ENCODE measurements at places on chromosomes 11 and 22. TPM values are rescaled to one million over a fixed set of nuclear protein-coding genes. Genes with fewer than 3 reads are reported as not detected.

GRCh38 chr22:45130891-45131290, 32.8 kb upstream of the NUP50 start:
- peaks cover 6% of the 10 kb centered on the region for H3K27me3 ChIP-seq
- H3K4me3 ChIP-seq = no peak overlapping the region
- H3K27ac ChIP-seq = no peak overlapping the region
- H3K36me3 ChIP-seq = peaks cover 16% of the 10 kb centered on the region
- H3K4me1 ChIP-seq = no peaks in the 10 kb centered on the region

- no peak overlapping the region for H3K4me3 ChIP-seq
- H3K27me3 ChIP-seq = no peaks in the 10 kb centered on the region
- no peak for DNase-seq
- H3K27ac ChIP-seq = no peak overlapping the region
- peaks cover 2% of the 10 kb centered on the region for H3K36me3 ChIP-seq
Measured at GRCh38 chr11:10611979-10612862, 43.8 kb upstream of the LYVE1 start.

GRCh38 chr22:39488563-39489083, 13.5 kb upstream of the MIEF1 start:
- no peak overlapping the region for H3K4me3 ChIP-seq
- no peak overlapping the region for H3K27ac ChIP-seq
- DNase-seq = no peak
- H3K36me3 ChIP-seq = peaks cover 6% of the 10 kb centered on the region
- H3K27me3 ChIP-seq = no peaks in the 10 kb centered on the region

DNA sequence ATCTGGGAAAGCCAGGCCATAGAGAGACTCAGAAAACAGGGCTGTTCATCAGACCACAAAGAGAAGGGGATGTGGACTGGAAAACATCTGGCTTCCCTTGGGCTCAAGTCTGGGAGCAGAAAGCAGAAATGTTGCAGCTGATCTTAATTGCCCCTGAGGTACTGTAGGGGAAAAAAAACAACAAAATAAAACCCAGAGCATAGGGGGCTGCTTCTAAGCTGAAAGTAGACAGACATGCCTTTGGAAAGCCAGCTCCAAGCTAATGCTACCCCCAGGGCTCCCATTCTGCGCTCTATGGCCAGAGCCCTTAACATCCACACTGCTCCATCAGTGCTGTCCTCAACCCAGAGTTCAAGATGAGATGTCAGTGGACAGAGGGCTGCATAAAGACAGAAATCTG, 2.0 kb upstream of the PACSIN3 start:
- H3K36me3 ChIP-seq = no peaks in the 10 kb centered on the region
- peaks cover 3% of the 10 kb centered on the region for H3K27me3 ChIP-seq
- H3K27ac ChIP-seq = no peak overlapping the region
- no peak for DNase-seq

Gene ROM1
- total RNA-seq = 0.86 TPM

Gene SCN4B
- total RNA-seq = 0.16 TPM

Gene KRTAP5-2
- total RNA-seq = not detected

- peak overlapping the region; percentile 91 for H3K27ac ChIP-seq
- peak overlapping the region; percentile 80 for H3K4me3 ChIP-seq
- no peaks in the 10 kb centered on the region for H3K27me3 ChIP-seq
Measured at GRCh38 chr11:65817312-65817834, 16.4 kb upstream of the SNX32 start.

- H3K27me3 ChIP-seq = peaks cover 2% of the 10 kb centered on the region
- H3K27ac ChIP-seq = no peak overlapping the region
- no peaks in the 10 kb centered on the region for H3K36me3 ChIP-seq
- H3K4me1 ChIP-seq = peaks cover 7% of the 10 kb centered on the region
- no peak overlapping the region for H3K4me3 ChIP-seq
Measured at GRCh38 chr11:112265659-112266409, 5.2 kb upstream of the PLET1 start.

- DNase-seq = no peak
- peak overlapping the region; percentile 52 for H3K4me3 ChIP-seq
- peaks cover 9% of the 10 kb centered on the region for H3K4me1 ChIP-seq
- H3K36me3 ChIP-seq = no peaks in the 10 kb centered on the region
Measured at GRCh38 chr22:45975164-45976161, 1.5 kb downstream of the WNT7B start.

Gene TBX10
- total RNA-seq = not detected

DNA sequence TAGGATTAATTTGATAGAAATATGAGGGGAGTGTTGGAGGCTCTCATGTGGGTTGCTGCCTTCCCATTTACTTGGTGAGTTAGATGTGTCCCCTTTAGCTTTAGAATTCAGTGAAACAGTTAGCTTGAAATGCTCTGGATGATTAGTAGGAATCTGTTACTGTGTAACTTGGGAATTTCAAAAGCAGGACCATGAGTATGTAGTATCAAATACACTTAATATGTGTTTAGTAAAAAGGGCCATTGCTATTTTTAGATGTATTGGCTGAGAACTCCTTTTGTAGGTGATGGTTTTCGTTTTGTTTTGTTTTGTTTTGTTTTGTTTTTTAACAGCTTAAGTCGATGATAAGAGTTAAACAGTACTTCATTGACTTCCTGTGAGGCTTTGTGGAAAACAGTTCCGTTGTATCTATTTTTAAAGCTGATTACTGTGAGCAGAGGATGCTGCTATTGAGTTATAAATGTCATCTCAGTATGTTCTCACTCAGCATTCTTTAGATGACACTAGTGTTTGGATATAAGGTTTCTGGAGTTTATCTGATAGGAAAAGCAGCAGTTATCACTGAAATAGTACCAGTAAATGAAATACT, 53.5 kb downstream of the MCAM start:
- DNase-seq = no peak
- peaks cover 6% of the 10 kb centered on the region for H3K4me1 ChIP-seq
- H3K36me3 ChIP-seq = no peaks in the 10 kb centered on the region

Gene HIKESHI
- total RNA-seq = 50.8 TPM

Gene EMID1
- total RNA-seq = 18.9 TPM

DNA sequence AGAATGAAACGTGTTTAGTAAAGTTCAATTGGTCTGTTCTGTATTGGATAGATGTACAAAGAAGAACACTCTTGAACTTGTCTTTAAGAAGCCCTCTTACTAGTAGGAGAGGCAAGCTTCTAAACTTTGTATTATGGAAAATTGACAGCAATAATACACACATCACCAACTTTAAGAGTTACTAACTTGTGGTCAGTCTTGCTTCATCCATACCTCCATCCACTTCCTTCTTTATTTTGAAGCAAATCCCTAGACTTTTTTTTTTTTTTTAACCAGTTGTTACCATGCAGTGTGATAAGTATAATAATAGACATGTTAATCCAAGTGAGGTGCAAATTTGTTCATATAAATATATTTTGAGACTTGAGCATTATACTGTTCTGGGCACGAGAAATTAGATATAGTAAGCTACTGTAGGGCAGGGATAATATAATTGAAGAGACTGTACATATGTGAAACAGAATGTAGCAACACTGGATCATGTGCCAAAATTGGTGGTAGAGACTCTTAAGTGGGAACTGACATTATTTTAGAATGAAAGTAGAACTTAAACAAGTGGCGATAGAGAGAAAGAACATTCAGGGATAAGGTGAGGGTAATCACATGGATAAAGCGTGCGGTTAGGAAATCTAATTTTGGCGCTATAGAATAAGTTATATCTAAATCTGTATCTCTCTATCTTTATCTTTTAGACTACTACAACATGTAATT, 6.5 kb downstream of the FAR1 start:
- H3K36me3 ChIP-seq = peaks cover 9% of the 10 kb centered on the region
- H3K27me3 ChIP-seq = peaks cover 49% of the 10 kb centered on the region
- no peak overlapping the region for H3K4me3 ChIP-seq
- no peak for DNase-seq

DNA sequence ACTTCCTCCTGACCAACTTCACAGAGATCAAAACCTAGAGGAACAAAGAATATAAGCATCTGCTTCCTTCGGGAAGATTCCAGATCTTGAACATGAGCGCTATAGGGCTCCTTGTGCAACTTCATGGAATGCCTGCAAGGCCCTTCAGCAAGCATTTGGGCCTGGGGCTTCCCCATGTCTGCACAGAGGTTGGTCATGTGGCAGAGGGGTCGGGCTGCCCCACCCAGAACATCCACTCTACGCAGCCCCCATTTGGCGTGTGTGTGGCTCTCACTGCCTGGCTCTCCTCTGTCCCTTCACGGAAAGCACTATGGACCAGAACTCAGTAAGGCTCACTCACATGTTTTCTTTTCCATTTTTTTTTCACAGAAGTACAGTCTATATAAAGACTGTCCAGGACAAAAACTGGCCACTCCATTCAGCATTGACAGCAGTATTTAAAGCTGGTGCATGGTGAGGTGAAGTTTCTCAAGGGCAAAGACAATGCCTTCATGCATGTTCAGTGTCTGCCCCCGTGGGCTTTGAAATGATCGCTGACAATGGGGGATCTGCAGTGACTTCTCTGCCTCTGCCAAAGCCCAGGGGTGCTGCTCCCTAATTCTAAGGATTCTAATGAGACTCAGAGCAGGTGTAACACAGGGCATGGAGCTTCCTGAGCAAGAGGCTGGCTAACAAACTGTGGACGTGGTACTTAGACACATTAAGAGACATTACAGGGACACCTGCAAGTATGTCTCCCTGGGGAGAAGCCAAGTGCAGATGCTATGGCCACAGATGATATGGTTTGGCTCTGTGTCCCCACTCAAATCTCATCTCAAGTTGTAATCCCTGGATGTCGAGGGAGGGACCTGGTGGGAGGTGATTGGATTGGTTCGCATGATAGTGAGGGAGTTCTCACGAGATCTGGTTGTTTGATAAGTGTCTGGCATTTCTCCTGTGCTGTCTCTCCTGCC, 66.5 kb upstream of the PITPNB start:
- DNase-seq = no peak
- peak overlapping the region; percentile 8 for H3K27ac ChIP-seq
- no peak overlapping the region for H3K4me3 ChIP-seq

DNA sequence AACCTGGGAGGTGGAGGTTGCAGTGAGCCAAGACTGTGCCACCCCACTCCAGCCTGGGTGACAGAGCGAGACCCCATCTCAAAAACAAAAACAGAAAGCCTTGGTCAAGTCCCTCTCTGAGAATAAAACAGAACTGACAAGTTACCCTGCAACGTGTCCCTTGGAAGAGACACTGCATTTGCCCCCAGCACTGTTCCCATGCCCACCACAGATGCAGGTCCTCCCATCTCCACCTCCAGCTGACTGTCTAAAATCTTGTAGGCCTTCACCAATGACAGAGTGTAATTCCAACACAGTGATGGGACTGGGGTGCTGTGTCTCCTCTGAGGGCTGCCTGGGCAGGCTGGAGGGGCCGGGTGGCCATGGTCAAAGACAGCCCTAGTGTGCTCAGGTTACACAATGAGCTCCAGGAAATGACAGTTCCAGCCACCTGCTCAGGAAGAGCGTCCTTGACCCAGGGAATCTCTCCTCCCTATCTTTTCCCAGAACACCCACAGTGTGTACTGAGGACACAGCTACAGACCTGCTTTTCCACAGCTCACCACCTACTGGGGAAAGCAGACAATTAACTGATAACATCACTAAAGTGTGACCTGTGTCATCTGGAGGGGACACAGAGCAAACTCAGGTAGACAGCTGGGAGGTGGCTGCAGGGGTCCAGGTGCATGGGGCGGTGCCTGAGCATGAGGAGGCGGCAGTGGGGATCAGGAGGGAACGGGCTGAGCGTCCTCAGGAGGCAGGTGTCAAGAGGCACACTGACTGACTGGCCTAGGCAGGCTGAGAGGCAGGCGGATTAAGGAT, 56.4 kb downstream of the ARFGAP3 start:
- H3K4me3 ChIP-seq = no peak overlapping the region
- peaks cover 16% of the 10 kb centered on the region for H3K36me3 ChIP-seq
- H3K27me3 ChIP-seq = no peaks in the 10 kb centered on the region
- peaks cover 19% of the 10 kb centered on the region for H3K4me1 ChIP-seq
- DNase-seq = no peak

DNA sequence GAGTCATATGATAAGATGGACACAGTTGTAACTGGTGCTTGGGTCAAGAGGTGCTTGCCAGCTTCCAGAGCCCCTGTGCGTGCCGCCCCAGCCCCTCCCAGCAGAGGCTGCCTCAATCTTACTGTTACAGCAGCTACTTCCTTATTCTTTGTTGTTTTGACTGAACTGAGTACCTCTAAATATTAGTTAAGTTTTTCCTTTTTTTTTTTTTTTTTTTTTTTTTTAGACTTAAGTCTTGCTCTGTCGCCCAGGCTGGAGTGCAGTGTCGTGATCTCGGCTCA, 8.8 kb downstream of the ZBED4 start:
- H3K27ac ChIP-seq = no peak overlapping the region
- no peak for DNase-seq
- H3K4me1 ChIP-seq = peaks cover 6% of the 10 kb centered on the region
- H3K36me3 ChIP-seq = peaks cover 32% of the 10 kb centered on the region

GRCh38 chr11:63518548-63518947, 12.7 kb downstream of the LGALS12 start:
- no peak overlapping the region for H3K4me3 ChIP-seq
- no peak for DNase-seq
- H3K27me3 ChIP-seq = no peaks in the 10 kb centered on the region
- peaks cover 18% of the 10 kb centered on the region for H3K36me3 ChIP-seq

GRCh38 chr11:59678118-59678812, 9.4 kb upstream of the PATL1 start:
- H3K4me1 ChIP-seq = peaks cover 35% of the 10 kb centered on the region
- H3K27me3 ChIP-seq = no peaks in the 10 kb centered on the region
- no peak overlapping the region for H3K4me3 ChIP-seq
- no peak for DNase-seq
- H3K36me3 ChIP-seq = peaks cover 2% of the 10 kb centered on the region

DNA sequence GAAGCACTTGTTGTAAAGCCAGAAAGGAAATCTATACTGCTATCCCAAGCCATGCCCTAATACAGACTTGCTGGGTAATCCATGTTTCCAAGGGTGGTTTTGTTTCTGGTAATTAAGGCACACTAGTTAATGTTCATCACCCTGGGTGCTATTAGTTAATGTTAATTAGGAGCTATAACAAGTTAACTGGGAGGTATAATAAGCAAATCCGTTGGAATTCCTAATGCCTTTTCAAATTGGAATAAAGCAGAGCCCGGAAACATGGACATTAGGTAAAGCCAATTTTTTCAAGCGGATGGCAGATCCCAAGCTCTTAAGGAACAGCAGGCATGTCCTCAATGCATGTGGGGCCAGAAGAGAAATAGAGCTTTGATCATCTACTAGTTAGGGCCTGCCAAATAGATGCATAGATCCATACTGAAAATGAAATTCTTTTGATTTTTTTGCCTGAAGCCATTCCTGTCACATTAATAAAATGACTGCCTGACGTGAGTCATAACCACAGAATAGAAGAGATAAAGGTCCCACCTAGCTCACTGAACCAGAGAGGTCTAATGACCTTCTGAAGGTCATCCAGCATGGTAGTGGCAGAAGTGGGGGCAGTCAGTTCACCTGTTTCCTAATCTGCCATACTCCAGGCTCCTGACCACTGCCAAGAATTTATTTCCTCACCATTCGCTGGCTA, 28.5 kb upstream of the CCDC34 start:
- H3K27me3 ChIP-seq = no peaks in the 10 kb centered on the region
- H3K4me3 ChIP-seq = peak overlapping the region; percentile 1

DNA sequence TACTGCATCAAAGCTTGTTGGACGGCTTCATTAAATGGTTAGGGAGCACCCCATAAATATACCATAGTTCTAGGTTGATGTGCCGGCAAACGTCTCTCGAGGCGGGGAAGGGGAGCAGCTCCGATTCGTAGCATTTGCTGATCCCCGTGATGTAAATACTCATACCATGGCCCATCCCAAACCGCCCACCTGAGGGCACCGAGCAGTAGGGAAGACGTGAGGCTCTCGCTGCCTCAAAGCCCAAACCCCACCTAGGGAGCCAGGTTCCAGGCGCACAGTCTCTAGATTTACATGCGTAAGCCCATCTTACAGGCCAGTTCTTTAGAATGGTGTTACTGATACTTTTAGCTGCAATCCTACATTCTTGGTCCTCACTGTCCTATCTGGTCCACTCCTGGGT, 124.0 kb downstream of the FEZ1 start:
- H3K27me3 ChIP-seq = peaks cover 25% of the 10 kb centered on the region
- no peak for DNase-seq
- H3K4me3 ChIP-seq = no peak overlapping the region
- H3K27ac ChIP-seq = no peak overlapping the region

All from progenitor cell of endocrine pancreas (in vitro differentiated cells).